ENCODE measurements at places on chromosomes 1 and 21. TPM values are rescaled to one million over a fixed set of nuclear protein-coding genes. Genes with fewer than 3 reads are reported as not detected.

Gene FCN3
- 7.6 TPM for total RNA-seq

Gene ALG14
- total RNA-seq, result 1.4 TPM

Gene SPRR2B
- 1.2 TPM for total RNA-seq

Gene MRPL9
- 59.3 TPM for total RNA-seq

Gene LCE1F
- total RNA-seq, result not detected
